ENCODE measurements at places on chromosomes 3 and 15.

DNA sequence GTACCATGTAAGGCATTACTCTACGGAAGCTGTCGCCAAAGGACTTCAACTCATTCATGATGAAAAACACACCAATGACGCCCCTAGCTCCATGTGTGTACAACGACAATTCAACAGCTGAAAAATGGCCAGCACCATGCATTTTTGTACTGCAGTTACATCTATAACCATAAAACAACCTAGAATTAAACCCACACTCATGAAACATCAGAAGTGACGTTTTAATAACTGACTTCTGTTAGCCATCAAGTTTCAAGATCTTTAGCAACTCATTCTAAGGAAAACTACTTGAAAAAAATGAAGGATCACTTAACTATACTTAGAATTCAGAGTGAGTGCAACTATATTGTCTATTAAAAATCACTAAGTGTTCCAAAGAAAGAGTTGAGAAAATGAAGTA lies 84.9 kb downstream of the RFTN1 start:
- DNase-seq, result no peak

DNA sequence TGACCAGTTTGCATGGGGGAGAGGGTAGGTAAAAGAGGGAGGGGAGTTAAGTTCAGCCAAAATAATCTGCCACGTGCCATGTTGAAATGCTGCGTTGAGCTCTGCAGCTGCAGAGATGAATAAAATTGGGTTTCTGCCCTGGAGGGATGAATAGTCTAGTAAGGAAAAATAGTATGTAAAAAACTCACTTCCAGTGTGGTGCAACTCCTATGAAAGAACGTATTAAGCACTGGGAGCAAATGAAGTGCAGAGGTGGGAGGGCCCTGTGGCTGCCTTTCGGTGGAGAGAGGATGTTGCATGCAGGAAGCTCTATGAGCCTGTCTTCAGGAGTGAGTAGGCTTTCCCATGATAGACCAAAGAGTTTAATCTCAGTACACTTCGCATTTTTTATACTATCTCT lies 8.6 kb downstream of the CEP63 start:
- DNase-seq, result peak; percentile 62

DNA sequence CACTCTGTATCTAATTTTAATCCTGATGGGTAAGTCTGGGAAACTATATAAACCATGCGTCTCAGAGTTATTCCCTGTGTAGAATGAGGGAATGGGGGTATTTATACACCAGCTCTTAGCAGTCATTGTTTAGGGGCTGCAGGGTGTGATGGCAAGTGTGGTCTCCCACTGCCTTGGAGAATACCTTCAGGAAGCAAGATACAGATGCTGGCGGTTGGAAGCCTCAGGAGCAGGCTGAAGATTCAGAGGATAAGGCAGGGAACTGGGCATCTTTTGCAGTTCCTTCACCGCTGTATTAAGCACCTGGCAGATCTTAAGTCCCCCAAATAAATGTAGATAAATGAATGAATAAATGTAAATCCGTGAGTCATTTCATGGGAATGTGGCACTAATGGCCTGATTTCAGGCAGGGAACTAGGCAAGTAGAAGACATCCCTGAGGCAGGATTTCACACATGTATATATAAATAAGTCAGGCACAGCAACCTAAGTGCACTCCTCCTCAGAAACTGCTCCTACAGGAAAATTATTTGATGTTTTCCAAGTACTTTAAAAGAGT lies 209.2 kb upstream of the GADL1 start:
- peak; percentile 45 for DNase-seq

- no peak for DNase-seq
These were observed 137.9 kb downstream of the UACA start for GRCh38 chr15:70625438-70625837.

DNA sequence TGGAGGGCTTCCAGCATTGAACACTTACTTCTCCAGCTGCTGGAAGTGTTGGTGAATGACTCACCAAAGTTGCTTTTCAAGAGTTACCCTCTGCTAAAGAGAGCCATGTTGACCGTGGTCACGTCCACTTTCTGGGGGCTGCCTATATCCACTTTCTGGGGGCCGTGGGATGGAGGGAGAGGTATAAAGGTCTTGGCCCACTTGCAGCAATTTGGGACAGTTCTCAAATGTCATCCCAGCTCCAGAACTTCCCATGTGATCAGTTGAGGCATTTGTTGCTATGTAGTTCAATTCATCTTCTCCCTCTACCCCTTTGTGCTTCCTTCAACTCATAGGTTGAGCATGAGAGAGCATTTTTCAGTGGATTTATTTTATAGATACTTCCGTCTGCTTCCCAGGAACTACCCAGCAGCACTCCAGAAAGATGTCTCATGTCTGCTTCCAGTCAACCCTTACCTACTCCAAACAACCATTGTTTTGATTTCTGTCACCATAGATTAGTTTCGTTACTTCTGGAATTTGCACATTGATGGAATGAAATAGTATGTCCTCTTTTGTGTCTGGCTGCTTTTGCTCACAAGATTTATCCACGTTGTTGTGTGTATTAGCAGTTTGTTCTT lies 130.6 kb downstream of the TCF12 start:
- peak; percentile 17 for DNase-seq

GRCh38 chr15:82714016-82714415 lies 4.3 kb upstream of the AP3B2 start:
- DNase-seq, result no peak

DNA sequence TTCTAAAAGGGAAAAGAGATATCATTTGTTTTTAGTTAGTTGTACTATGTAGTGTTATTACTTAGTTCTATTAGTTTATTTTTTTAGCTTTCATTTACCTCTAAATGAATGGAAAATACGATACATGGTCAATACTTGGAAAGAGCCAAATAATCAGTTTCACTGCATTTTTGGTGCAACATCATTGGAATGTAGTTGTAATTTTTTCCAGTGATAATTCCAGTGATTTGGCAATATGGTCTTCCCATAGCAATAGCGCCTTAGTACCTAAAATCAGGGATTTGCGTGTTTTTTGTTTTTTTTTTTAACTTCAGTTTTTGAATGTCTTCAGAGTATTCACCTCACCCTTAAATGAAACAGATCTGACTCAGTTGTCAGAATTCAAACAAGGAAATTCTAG lies 41.8 kb downstream of the RAB8B start:
- no peak for DNase-seq

DNA sequence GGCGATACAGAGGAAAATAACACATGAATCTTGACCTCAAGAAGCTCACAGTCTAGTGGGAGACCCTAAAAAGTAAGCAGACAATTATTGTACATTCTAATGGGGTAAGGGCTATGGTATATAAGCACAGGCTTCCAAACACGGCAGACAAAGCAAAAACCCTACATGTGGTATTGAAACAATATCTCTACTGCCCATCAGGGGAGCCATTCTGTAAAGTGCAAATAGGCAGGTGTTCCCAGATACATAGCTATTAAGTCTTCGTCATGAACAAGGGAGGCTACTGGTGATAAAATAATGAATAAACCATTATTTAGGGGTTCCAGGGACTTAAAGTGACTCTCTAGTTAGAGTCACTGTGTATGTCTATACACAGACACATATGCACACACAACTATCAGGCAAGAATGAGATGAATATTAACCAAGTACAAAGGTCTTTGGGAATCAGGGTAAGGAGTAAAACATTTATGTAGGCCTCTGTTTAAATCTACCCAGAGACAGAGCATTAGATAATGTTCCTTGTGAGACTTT lies 38.7 kb upstream of the ASB14 start:
- DNase-seq, result no peak

DNA sequence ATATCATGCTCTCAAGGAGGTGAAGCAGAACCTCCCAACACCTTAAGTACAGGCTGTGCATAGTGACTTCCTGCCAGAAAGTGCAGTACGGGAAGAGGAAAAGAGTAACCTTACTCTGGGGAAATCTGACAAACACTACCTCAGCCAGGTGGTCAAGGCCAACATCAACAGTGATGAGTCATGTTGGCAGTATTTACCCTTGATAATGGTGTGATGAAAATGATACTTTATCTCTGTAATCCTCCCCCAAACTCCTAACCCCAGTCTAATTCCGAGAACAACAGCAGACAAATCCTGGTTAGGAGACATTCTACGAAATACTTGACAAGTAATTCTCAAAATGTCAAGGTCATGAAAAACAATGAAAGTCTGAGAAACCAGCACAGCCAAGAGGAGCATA lies 26.5 kb downstream of the ANKDD1A start:
- DNase-seq, result no peak

DNA sequence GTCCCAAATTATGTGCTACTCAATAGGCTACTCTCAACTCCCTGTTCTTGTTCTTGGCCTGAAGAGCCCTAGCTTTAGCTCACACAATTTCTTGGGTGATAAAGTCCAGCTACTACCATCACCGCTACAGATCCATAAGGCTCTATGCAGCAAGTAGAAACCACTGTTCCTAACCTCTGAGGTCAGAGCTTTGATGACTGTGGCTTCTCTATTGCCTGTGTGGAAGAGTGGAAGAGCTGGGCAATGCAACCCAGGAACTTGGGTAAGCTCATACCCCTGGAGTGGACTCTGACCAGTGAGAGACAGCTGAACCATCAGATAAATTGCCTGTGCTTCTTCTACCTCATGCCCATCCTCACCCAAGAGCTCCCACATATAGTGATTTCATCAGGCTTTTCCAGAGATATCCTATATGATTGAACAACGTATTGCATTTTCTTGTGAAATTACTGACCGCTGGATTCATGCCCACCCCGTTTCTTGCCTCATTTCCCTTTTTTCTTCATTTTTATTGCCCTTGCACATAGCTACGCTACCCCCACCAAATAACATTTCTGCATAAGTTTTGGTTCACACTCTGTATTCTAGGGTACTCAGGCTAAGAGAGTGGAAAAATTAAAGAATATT lies 172.3 kb upstream of the MBNL1 start:
- no peak for DNase-seq

- DNase-seq, result no peak
These were observed 340.2 kb upstream of the IGF1R start for GRCh38 chr15:98308117-98308516.

DNA sequence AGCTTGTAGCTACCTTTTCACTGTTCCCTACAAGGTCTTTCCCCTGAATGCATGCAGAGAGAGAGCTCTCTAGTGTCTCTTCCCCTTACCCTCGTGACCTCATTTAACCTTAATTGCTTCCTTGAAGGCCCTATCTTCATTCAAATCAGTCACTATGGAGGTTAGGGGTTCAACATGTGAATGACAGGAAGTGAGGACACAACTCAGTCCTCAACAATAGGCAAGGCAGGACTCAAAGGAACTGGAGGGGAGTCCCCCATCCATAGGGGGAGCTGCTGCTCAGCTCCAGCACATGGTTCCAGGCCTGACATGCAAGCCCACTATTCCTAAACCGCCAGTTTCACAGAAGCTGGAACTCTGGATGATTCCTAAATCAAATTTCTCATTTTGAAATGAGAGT lies 33.8 kb upstream of the GYG1 start:
- DNase-seq, result peak; percentile 35

DNA sequence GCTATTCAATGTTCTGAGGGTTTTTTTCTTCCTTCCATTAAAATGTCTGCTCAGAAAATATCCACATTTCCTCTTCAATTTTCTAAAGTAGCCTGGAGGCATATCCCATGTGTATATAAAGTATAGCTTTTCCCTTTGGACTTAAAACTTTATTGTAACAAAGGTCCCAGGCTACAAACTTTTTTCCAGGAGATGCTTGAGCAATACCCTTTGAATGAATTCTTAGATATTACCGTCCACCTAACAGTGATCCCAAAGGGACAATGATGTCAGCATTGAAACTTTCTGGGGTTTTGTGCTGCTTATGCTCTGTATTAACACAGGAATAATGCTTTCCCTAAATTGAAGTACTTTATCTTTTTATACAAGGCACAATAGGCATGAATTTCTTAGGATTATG lies 525.2 kb downstream of the CADM2 start:
- no peak for DNase-seq

DNA sequence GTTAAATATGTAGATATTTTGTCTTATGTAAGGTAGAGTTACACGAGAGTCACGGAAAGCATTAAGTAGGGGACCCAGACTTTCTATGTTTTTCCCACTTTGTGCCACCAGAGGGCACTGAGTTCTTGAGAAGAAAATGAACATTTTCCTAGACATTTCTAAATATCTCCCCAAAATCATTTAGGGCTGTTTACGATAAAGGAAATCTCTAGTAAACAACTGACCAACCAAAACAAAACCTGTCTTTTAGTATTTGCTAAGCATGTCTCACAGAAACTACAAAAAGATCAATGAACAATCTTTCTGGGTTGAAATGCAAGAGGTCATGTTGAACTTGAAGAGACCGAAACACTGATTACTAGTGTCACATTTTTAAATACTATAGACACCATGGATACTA lies 16.1 kb downstream of the POU1F1 start:
- peak; percentile 60 for DNase-seq

DNA sequence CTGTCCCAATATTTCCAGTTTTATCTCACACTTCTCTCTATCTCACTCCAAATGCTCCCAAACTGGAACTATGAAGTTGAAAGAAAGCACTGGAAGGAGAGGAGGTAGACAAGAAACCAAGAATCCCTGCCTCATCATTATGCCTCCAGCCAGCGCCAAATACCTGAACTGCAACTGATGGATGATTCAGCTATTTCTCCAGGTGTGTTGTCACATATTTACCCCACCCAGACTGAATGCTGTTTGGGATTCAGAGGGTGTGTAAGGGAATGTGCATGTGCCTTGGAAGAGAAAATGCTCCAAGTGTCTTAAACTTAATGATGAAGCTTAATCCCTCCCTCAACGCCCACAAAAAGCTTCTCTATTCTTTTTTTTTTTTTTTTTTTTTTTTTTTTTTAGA lies 269.5 kb upstream of the ATP11B start:
- no peak for DNase-seq

- DNase-seq, result no peak
These were observed 85.8 kb downstream of the CFAP20DC start for GRCh38 chr3:58963928-58964503.

DNA sequence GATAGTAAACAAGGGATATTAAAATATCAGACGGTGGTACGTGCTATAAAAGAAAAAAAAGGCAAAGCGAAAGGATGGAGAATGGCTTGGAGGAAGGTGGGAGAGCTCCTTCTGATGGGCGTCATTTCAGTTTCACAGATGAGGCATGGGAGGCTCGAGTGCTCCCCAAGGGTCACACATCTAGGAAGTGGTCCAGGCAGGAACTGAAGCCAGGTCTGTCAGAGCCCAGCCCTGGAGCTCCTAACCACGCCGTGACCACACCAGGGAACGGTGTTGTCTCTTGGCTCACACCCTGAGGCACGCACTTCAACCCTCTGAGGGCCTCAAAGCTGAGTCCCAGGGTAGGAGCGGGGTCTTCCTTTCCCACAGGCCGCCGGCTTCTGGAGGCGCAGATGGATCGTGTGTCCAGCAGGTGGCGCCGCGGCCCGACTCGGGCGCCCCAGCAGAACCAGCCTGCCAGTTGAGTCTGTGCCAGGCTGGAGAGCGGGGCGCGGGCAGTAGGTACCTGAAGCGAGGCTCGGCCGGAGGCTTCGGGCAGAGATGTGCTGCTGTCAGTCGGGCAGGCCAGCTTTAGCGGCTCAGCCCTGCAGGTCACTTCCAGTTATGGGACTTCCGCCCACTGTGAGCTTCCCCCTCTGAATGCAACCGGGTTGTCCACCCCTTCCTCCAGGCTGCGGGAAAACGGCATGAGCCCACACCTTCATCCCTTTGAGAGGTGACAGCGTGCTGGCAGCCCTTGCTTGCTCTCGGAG lies 68.1 kb downstream of the SLC6A1 start:
- peak; percentile 61 for DNase-seq

- DNase-seq, result no peak
These were observed 137.3 kb downstream of the MECOM start for GRCh38 chr3:169526246-169526645.

Data from EH (cell line).